Fibroblast of mammary gland (primary cell): ENCODE measurements at places on chromosomes 3 and 15.

DNA sequence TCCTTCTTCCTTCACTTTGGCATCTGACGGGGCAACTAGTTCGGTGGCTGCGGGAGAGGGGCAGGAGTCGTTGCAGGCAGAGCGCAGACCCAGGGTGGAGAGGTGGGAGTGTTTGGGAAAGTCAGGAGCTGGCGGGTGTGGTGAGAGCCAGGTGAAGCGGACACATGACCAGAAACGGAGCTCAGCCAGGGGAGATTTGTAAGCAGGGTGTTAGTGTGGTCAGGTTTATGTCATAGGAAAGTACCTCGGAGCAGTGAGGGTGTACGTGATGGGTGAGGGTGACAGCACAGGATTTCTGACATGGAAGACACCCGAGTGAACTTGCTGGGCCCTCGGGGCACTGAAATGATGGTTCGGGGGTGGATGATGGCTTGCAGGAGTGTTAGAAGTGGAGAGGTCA, 247.4 kb upstream of the TPM1 start:
- no peak for DNase-seq

- peak; percentile 98 for DNase-seq
Measured at GRCh38 chr3:187286467-187287059, 5.0 kb downstream of the MASP1 start.

DNA sequence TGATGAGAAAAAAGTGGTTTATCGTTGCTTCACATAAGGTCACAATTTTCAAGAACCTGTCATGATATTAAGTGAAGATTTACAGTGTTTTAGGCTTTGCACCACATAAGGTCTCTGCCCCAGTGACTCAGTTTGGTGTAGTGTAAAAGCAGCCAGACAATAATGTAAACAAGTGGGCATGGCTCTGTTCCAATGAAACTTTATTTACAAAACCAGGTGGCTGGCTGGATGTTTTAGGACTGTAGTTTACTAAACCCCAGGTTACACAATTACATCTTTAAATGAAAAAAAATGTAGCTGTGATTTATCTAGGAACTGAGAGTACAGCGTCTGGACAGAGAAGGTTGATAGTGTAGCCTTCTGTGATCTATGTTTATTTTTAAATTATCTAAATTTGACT, 9.7 kb upstream of the FBXL22 start:
- DNase-seq: peak; percentile 70

DNA sequence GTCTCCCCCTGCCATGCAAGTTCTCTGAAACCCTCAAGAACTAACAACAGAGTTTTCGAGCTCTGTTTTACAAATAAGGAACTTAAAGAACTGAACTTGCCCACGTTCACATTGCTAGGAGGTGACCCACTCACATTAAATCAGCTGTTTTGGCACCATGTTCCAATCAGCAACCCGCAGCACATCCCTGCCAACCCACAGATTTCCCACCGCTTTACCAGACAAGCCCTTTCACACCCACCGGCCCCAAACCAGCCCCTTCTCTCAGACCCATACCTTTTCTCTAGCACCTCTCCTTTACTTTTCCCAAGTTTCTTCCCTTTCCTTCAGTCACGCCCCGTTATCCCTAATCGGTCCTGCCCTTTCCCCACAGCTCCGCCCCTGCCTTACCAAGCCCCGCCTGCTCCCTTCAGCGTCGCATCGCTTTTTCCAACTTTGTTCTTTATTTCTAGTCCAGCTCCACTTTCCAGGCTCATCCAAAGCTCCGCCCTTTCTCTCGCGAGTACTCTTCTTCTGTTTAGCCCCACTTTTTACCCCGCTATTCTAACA, 804 bp upstream of the BRPF1 start:
- DNase-seq: no peak

- DNase-seq: no peak
Measured at GRCh38 chr15:27782125-27782524, 317.0 kb downstream of the OCA2 start.

- no peak for DNase-seq
Measured at GRCh38 chr3:48477959-48478520, 25.9 kb downstream of the SHISA5 start.

- no peak for DNase-seq
Measured at GRCh38 chr15:36701336-36701735, 121.9 kb downstream of the CDIN1 start.

DNA sequence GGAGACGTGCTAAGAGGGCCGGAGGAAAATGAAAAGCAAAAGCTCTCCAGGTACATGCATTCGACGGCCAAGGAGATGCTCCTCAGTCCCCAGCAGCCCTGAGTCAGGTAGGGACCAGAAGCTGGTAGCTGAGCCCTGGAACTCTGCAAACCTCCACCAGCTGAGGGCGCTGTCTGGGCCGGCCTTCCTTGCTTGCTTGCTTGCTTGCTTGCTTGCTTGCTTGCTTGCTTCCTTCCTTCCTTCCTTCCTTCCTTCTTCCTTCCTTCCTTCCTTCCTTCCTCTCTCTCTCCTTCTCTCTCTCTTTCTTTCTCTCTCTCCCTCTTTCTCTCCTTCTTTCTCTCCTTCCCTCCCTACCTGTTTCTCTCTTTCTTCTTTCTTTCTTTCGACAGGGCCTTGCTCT, 94.6 kb upstream of the RASGRF1 start:
- DNase-seq: no peak

GRCh38 chr3:11447584-11448200, 175.5 kb downstream of the ATG7 start:
- DNase-seq: no peak

- no peak for DNase-seq
Measured at GRCh38 chr15:90677807-90678790, 39.0 kb upstream of the BLM start.

DNA sequence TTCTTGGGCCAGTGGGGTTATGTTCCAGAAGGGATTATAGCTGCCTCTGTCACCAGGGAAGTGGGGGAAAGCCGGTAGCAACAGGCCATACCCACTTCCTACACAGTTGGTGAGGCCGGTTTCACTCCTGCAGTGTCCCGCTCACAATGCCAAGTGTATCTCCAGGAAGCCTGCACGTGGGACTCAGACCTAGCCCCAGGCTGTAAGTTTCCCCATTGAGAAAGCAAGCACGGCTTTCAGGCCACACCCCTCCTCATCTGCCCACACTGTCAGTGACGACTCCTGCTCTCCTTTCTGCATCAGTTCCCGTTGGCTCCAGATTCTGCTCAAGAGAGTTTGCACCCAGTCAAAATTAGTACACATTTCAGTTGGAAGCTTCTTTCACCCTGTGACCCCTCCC, 51.6 kb upstream of the CPOX start:
- DNase-seq: peak; percentile 2

DNA sequence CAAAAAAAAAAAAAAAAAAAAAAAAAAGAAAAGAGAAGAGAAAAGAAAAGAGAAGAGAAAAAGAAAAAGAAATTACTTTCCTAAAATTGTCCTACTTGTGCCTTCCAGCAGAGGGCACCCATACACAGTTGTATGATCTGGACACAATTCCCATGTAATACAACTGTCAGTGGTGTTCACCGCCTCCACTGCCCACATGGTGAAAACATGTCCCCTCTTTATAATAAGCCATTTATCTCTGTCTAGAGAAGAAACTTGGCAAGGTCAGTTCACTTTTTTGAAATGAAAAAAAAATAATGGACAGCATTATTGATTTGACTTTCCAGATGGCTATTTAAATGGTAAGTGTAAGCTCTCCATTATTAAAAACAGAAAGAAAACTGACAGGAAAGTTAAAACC, 459.4 kb downstream of the GBE1 start:
- DNase-seq: peak; percentile 59

GRCh38 chr15:85897207-85897894, 102.6 kb upstream of the KLHL25 start:
- no peak for DNase-seq

GRCh38 chr15:78148392-78149067, 632 bp upstream of the IDH3A start:
- no peak for DNase-seq

- DNase-seq: peak; percentile 21
Measured at GRCh38 chr15:66293419-66294156, at the start of gene DIS3L. DIS3L (plus strand) TSS chr15:66293568; CDS start chr15:66293597, 29 bp downstream.

GRCh38 chr3:188471723-188472122, 317.8 kb downstream of the LPP start:
- no peak for DNase-seq

GRCh38 chr15:76161153-76162035, 101.6 kb downstream of the TMEM266 start:
- DNase-seq: no peak

DNA sequence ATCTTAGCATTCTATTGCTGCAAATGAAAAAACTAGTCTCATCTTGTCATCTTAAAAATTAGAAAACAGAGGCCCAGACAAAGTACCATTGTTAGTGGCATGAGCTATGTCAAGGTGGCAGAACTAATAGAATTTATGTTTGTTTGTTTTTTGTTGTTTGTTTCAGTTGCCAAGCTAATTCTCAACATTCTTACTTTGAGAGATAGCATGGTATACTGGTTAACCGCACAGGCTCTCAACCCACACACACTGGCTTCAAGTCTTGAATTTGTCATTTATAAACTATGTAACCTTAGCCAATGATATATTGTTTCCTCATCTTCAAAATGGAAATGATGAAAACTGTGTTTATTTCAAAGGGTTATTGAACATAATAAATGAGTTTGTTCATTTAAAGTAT, 367.6 kb upstream of the PLSCR5 start:
- DNase-seq: peak; percentile 74

- DNase-seq: no peak
Measured at GRCh38 chr3:159488602-159489001, 500.0 kb upstream of the IL12A start.

DNA sequence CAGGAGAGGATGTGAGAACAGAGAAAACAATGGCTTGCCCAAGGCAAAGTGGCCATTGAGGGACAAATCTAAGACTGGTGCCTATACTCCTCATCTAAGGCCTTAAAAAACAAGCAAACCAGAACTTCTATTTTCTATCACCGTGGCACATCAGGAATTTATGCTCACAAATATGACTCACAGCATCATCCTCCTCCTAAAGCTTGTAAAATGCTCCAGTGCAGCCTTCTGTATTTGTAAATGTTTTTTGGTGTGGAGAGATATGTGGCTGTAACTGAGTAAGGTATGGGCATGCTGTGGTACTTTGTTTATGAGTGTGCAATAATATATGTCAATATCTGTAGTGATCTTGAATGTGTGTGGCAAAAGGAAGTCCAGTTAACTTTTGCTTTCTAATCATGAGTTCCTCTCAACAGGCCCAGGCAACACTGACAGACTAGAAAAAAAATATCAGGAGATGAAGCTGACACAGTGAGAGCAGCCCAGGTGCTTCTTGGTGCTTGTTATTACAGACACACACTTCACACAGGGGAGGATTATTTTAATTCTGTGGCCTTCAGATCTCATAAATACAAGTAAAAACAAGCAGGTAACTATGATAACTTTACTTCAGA, 60.3 kb downstream of the CTNNB1 start:
- peak; percentile 26 for DNase-seq

DNA sequence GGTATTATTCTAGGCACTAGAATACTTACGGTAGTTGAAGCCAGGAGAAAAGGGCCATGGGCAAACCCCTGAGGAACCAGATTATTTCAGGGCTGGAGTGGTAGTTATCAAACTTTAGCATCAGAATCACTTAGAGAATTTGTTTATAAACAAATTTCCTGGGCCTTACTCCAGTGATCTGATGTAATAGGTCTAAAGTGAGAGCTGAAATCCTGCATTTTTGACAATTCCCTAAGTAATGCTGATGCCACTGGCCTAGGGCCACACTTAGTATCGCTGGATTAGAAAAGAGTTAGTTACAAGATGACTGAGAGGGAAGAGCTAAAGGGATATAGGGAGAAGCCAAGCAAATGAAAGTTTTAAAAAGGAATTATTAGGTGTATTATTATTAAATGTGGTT, 412.5 kb upstream of the THRB start:
- DNase-seq: no peak
